ENCODE measurements at places on chromosomes 7 and 10. TPM values are rescaled to one million over a fixed set of nuclear protein-coding genes. Genes with fewer than 3 reads are reported as not detected.

GRCh38 chr7:122748195-122748594 lies 45.5 kb upstream of the RNF148 start:
- DNase-seq, result no peak

GRCh38 chr7:37510043-37510634 lies 61.5 kb upstream of the ELMO1 start:
- DNase-seq, result no peak

- DNase-seq, result peak; percentile 45
Measured at GRCh38 chr7:44159824-44160630, 18.9 kb upstream of the MYL7 start.

DNA sequence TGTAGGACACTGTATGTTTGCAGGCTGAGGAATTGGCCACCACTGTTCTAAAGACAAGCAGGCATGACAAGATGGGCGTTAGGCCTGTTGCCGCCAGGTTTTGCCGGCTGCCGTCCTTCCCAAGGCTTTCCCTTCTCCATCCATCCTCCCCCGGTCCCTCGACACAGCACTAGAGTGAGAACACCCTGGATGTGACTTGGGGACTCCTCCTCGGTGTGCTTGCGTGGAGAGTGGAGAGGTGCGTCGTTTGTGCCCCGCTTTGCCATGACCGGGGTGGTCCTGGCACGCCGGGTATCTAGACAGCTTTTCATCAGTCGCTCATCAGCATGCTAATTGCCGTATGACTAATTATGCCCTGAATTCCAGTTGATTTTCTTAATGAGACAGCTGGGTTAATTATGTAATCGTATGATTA lies 206.6 kb upstream of the SH2B2 start:
- DNase-seq, result peak; percentile 5

SYT15B gene
- total RNA-seq, result under 0.01 TPM

DNA sequence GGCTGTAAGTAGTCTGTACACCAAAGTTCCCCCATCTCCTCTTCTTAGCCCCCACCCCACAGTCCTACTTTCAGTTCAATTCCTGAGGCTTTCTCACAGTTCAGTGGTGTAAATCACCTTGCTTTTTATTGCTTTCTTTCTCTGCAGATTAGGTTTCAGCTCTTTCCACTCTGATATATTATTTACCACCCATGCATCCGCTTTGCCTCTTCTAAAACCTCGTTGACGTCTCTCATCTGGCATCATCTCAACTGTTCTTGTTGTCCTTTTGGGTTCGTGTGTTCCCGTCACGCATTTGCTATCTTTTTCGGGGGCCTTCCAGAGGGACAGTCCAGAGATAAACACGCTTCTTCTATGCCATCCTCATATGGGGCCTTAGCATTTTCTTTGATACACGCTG lies 597.9 kb upstream of the DPP6 start:
- no peak for DNase-seq

GRCh38 chr10:128096486-128097199 lies 29.6 kb downstream of the MKI67 start:
- DNase-seq, result peak; percentile 65

- DNase-seq, result no peak
Measured at GRCh38 chr10:93995598-93996271, 2.0 kb downstream of the PLCE1 start.

NPFFR1 gene
- total RNA-seq, result not detected

GRCh38 chr10:19862811-19863515 lies 46.7 kb downstream of the PLXDC2 start:
- DNase-seq, result no peak

DNA sequence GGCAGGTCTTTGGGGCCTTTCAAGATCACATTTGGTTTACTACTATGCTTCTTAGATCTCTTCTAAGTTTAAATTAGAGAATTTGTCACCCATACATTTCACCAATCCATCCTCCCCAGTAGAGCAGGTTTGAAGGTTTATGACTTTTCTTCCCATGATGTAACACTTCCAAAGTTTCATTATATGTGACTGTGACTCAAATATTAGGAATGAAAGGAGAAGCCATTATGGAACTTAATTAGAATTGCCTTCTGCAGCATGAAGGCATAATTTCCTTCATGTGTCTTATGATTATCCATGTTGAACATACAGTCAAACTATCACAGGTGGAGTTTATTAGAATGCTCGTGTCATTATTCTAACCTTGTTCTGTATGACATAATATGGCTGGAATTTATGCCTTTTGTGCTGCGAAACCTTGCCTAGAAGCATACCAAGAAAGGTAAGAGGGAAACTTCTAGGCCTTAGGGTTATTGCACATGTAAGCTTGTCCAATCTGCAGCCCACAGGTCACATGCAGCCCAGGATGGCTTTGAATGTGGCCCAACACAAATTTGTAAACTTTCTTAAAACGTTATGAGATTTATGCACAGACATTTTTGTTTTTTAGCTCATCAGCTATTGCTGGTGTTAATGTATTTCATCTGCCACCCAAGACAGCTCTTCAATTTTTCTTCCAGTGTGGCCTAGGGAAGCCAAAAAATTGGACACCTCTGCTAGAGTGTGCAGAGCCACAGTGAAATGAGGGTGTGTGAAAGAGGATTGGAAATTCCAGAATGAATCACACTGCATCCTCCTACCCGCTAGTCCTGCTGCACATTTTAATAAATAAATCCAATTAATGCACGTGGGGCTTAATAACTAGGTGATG lies 133.6 kb downstream of the TMEM26 start:
- DNase-seq, result no peak

DNA sequence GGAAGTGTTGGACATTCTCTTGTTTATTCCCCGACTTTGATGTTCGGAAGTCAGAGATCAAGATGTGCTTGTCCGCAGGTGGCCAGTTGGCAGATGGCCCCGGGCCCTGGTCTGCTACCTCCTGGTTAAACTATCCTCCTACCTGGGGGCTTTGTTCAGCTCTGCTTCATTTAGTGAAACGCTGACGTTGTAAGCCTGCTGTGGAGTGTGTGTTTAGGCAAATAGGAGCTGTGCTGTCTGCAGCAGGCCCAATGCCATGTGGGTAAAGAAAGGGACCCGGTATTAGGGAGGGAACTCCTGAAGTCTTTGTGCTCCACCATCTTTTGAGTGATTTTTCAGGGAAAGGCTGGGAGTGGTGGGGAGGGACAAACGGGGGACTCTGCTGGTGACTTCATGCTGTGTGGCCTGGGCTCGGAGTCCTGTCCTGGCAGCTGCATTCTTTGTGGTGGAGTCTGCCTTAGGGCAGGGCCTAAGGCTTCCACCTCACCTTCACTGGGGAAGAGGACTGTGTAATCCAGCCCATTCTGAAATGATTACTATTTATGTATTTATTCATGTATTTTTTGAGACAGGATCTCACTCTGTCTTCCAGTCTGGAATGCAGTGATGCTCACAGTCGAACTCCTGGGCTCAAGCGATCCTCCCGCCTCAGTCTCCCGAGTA lies 171.1 kb upstream of the KLF6 start:
- no peak for DNase-seq

GPR26 gene
- not detected for total RNA-seq

- no peak for DNase-seq
Measured at GRCh38 chr7:38863601-38864291, 45.2 kb downstream of the VPS41 start.

- DNase-seq, result no peak
Measured at GRCh38 chr10:101920546-101920945, 76.9 kb upstream of the KCNIP2 start.
